ENCODE measurements at places on chromosomes 4 and X.

- DNase-seq = no peak
These were observed 185.8 kb downstream of the APBB2 start for GRCh38 chr4:41028392-41029076.

- no peak for DNase-seq
These were observed 37.8 kb downstream of the SPCS3 start for GRCh38 chr4:176357359-176358082.

DNA sequence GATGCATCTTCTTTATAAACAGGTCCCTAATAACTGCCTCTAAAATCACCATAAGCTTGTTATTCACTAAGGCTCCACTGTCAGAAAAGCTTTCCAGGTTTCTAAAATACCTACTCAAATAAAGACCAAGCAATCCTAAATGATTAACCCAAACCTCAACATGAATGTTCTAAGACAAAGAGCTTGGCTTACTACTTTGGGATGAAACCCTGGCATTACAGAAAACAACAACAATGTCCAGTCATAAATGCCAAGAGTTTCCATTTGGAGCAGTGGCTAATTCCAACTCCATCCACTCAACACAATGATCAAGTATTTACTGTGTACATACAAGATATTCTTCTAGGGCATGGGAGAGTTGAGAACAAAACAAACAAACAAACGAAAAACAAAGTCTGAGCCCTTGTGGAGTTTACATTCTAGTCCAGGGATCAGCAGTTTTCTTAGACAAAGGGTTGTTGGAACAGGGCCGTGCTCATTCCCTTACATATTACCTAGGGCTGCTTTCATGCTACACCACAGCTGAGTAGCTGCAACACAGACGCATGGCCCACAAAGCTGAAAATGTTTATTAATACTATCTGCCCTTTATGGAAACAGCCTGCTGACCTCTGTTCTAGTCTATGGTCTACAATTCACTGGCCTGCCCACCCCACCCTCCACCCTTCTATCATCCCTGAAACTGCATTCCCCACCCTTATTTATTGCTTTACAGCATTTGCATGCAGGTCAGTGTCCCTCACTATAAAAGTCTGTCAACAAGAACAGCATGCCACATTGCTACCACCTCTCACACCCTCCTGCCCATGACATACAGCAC is 23.7 kb downstream of the ABCG2 start:
- no peak for DNase-seq

GRCh38 chrX:121160987-121161386 is 113.6 kb downstream of the GLUD2 start:
- no peak for DNase-seq

DNA sequence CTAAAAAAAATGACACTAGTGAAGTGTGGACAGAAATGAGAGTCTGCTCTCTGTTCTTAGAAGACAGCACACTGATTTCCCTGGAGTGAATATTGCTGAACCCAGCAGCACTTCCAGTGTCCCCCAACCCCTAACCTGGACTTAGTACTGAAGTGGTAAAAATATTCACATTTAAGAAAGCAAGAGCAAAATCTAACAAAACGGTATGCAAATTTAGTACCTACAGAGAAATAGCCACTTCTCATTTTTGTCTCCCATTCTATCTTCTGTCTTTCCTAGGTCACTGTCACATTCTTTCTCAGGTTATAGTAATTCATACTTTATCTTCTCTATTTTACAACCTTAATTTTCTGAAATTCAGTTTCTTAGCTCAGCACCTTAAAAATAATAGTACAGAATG is 274.7 kb downstream of the CFAP299 start:
- no peak for DNase-seq

- DNase-seq = no peak
These were observed 358.8 kb downstream of the MID1IP1 start for GRCh38 chrX:39159921-39160507.

- DNase-seq = peak; percentile 10
These were observed 97.9 kb downstream of the COX18 start for GRCh38 chr4:72971572-72971971.

DNA sequence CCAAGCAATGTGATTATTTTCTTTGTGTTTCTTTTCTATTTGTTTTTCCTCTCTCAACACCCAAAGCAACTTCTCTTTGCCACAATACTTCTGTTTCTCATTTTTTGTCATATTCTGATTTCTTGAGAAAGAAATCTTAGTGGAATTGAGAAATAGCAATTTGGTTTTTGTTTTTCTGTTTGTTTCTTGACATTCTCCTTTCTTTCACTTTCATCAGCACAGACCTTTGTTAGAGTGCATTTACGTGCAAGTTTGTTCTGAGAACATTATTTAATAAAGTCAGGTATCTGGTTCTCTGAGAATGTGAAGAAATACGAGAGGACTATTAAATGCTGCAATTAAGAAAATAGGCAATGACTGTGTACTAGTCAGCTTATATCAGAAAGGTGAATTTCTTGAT is 608.1 kb upstream of the AADAT start:
- no peak for DNase-seq

DNA sequence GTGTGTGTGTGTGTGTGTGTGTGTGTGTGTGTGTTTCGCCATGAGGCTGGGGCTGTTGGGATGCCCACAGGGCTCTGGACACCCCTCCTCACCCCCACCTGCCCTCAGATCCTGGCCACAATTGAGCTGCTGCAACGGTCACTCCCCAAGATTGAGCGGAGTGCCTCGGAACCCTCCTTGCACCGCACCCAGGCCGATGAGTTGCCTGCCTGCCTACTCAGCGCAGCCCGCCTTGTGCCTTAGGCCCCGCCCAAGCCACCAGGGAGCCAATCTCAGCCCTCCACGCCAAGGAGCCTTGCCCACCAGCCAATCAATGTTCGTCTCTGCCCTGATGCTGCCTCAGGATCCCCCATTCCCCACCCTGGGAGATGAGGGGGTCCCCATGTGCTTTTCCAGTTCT is 10.2 kb downstream of the ARAF start:
- no peak for DNase-seq

GRCh38 chr4:153221783-153222706 is 17.8 kb downstream of the TRIM2 start:
- DNase-seq = no peak

GRCh38 chr4:138192113-138192512 is 50.0 kb downstream of the SLC7A11 start:
- DNase-seq = no peak

DNA sequence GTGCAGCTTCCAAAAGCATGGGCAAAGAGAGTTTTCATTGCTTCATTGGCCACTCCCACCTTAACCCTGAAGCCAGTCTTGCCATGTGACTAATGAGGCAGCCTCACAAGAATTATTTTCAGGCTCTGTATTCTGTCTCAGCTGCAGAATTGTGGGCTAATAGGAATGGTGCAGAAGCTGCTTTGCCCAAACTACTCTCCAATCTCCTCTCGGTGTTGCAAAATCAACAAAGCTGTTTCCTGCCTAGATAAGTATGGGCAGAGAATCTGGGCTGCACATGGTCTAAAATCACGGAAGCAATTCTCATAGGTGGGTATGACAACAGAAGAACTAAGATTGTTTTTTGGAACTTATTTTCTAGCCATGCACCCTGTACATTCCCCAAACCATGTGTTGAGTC is 31.4 kb downstream of the PPP1R2C start:
- no peak for DNase-seq

GRCh38 chr4:118389721-118390120 is 36.9 kb upstream of the PRSS12 start:
- DNase-seq = no peak

DNA sequence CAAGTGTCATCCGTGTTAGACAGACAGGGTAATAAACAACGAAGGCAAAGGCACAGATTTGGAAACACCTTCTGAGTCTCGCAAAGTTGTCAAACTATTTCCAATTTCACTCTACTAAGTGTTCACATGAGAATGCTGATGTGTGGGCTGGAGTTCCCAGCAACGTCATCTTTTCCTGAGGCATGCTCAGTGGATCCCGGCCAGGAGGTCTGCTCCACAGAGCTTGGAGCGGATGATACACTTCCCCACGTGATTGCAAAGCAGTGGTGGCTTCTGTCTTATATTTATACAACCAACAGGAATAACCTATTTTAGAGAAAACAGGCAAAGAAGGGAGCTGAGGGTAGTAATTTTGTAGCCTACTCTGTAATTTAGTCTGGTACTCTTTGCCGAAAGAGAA is 40.1 kb upstream of the PDK3 start:
- DNase-seq = no peak

- DNase-seq = no peak
These were observed 125.4 kb downstream of the ATXN3L start for GRCh38 chrX:13194291-13195103.

DNA sequence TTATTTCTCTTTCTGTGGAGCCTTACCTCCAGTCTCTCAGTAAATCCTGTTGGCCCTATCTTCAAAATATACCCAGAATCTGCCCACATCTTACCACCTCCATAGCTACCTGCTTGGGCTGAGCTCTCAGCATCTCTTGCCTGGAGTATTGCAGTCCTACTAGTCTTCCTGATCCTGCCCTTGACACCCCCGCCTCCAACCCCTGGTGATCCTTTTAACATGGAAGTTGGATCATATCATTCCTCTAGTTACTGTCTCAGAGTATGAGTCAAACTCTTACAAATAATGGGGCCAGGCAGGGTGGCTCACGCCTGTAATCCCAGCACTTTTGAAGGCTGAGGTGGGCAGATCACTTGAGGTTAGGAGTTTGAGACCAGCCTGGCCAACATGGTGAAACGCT is 43.1 kb upstream of the SETD7 start:
- no peak for DNase-seq

GRCh38 chr4:5891563-5892322 is 1.1 kb downstream of the CRMP1 start:
- DNase-seq = no peak

- peak; percentile 15 for DNase-seq
These were observed 9.0 kb upstream of the SLC25A14 start for GRCh38 chrX:130330706-130331105.

GRCh38 chr4:133799717-133800315 is 401.8 kb downstream of the PABPC4L start:
- no peak for DNase-seq

GRCh38 chrX:274904-275475 is 6.2 kb upstream of the PLCXD1 start:
- DNase-seq = no peak

DNA sequence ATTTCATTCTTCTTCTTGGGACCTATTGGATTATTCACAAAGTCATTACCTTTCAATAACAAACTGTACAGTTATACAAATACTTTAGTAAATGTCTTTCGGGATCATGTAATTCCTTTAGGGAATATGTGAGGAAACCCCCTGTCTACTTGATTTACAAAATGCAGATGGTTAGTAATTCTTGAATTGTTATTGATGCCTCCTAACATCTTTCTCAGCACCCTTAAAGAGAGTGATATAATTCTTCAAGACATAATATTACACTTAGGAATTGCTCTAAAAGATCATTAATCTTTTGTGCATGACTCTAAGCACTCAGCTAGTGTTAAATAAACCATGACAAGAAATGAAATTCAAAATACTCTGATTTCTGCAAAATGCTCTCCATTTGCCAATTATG is 988.1 kb upstream of the HS3ST1 start:
- DNase-seq = no peak

DNA sequence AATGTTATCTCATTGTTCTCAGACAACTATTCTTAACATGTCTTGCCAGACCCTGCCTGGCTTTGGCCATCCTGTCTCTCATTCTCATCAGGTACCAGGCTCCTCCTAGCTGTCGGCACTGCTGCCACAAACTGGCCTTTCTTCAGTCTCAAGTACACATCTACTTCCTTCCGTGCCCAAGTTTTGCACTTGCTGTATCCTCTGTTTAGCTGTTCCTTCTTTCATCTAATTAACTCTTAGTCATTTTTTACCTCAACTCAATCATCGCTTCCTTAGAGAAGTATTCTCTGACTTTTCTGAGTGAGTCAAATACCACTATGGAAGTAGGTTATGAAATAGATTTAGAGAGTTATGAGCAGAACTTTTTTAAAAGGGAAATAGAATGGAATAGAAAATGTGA is 19.7 kb downstream of the CXCL3 start:
- DNase-seq = no peak

DNA sequence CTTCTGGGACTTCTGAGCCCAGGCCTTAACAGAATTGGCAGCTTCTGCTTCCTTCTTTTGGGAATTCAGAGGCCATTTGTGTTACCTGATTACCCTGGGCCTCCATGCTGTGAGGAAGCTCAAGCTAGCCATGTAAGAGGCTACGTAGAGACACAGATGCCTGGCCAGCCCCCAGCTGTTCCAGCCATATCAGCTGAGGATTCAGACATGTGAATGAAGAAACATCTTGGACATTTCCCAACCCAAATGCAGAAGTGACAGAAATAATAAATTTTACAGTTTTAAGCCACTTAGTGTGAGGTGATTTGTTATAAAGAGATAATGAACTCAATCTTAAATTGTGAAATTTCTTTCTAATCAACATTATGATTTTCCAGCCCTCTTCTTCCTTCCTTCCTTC is 18.7 kb upstream of the ZNF827 start:
- no peak for DNase-seq

DNA sequence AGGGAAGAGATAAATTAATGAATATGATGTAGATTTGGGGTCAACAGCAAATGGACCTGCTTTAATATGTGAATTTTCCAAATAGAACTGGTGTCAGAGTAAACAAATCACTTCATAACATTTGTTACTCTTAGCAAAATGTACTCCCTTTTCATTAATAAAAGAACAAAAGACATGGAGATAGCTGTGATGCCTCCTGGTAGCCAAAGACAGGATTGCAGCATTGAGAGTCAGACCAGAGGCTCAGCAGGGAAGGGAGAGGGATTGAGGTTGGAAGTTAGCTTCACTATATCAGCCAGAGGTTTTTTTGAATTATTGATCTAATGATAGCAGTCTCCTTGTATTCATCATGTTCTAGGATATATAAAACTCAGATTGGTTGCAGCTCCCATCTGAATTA is 17.4 kb upstream of the RAB40A start:
- DNase-seq = no peak

GRCh38 chr4:181911420-181911819 is 331.8 kb upstream of the TENM3 start:
- no peak for DNase-seq

DNA sequence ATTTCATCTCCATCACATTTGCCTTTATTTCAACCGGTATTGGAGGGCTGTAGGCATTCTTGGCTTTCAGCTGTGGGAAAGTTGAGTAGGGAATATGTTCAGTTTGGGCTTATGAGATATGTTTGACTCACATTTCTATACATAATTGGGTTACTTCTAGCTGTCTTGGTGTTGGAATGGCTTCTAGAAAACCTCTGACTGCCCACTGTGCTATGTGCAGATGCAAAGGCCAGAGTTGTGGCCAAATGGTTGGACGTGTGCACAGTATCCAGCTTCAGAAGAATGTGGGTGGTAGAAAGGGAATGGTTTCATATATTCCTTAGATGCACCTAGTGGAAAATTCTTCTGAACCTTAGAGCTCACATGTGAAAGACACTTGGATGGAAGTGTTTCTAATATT is 92.6 kb upstream of the H2AZ1 start:
- no peak for DNase-seq

All from SW 1271 (cell line).